SK-N-MC (cell line): ENCODE measurements at places on chromosomes 16 and 17.
A peak's percentile ranks its signal among the peaks of the same experiment; 100 is the strongest.

- no peak for DNase-seq
Observed at GRCh38 chr17:45823598-45823997, 21.1 kb upstream of the SPPL2C start.

DNA sequence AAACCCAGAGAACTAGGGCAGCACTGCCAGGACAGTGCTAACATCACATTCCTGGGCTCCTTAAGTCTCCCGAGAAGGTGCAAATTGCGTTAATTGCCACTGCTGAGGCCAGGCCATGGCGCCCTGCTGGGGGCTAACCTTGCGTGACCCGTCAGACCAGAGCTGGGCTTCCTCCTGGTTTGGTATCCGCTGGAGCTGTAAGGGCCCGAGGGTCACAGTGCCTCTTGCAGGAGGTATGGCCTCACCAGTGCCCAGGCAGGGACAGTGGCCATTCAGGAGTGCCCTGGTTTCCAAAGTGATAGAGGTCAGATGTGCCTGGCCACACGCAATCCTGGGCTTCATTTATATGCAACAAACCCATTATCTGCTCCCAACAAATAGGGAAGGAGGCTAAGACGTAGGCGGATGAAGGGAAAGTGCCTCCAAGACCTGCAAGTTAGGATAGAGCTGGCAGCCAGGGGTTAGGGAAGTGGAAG is 17.7 kb upstream of the ADCY9 start:
- DNase-seq, result no peak

GRCh38 chr16:17152311-17152710 is 318.4 kb downstream of the XYLT1 start:
- DNase-seq, result no peak

GRCh38 chr17:36525113-36525512 is 9.6 kb downstream of the MYO19 start:
- DNase-seq, result no peak

GRCh38 chr16:86669937-86670749 is 91.8 kb downstream of the FOXL1 start:
- no peak for DNase-seq

GRCh38 chr17:17768424-17769088 is 68.2 kb downstream of the SREBF1 start:
- no peak for DNase-seq

- no peak for DNase-seq
Observed at GRCh38 chr16:85612191-85612800, 826 bp upstream of the GSE1 start.

- no peak for DNase-seq
Observed at GRCh38 chr16:51048544-51048943, 102.5 kb downstream of the SALL1 start.

DNA sequence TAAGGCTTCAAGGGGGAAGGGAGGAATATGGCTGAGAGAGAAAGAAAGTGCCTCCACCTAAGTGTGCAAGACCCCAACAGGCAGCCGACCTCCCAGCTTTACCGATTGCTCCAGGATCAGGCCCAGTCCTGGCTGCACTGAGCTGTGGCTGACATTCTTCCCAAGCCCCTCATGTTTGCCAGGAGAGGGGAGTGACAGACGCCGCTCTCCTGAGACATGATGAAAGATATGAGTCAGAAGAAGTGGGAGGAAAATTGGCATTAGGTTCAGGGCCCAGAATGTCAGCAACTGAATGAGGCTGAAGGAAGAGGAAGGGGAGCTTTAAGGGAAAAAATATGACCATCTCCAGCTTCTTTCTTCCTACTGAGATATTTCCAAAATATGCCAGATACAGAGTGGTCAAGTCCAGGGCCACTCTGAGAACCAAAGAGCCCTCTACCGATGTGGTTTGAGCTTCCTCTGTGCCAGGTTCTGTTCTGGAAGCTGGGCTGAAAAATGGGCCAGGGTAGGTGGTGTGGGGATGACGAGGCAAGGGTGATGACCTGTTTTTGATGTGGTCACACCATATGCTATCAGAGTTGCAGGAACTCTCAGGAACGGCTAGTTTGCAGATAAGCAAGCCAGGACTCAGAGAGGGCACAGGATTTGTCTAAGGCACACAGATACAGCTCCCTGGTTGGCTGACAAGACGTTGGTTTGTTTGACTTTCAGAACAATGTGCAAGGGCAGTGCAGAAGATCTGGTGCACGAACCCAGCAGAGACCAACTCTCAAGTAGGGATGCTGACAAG is 176.7 kb downstream of the SOX9 start:
- no peak for DNase-seq

GRCh38 chr16:2121853-2122252 is 13.8 kb downstream of the PKD1 start:
- DNase-seq, result no peak

- peak; percentile 77 for DNase-seq
Observed at GRCh38 chr16:13767215-13767614, 152.7 kb upstream of the ERCC4 start.

DNA sequence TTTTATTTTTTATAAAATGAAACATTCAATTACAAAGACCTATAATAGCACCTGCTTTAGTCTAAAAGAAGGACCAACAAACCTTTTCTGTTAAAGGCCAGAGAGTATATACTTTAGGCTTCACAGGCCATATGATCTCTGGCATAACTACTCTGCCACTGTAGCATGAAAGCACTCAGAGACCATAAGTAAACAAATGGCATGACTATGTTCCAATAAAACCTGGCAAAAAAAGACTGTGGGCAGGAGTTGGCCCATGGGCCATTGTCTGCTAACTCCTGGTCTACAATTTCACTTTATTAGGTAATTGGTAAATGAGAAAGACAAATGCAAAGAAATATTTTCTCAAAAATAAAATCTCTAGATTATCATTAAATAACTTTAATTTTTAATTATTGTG is 14.9 kb downstream of the CEP112 start:
- no peak for DNase-seq

DNA sequence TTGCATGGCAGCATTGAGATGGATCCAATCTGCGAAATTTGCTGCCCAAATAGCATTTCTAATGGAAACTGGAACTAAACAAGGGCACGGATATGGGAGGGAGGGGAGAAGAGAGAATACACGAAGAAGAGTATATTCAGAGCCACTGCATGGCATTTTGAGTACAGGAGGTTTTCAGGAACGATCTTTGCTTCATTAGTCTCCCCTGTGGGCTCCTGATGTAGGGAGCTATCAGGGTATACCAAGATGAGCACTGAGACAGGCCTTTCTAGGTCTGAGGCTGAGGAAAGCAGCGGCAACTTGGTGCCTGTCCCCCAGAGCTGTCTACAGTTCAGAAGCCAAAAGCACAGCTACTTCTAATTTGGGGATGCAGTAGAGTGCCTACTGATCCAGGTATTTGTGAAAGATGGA is 257.7 kb upstream of the PMFBP1 start:
- DNase-seq, result no peak

DNA sequence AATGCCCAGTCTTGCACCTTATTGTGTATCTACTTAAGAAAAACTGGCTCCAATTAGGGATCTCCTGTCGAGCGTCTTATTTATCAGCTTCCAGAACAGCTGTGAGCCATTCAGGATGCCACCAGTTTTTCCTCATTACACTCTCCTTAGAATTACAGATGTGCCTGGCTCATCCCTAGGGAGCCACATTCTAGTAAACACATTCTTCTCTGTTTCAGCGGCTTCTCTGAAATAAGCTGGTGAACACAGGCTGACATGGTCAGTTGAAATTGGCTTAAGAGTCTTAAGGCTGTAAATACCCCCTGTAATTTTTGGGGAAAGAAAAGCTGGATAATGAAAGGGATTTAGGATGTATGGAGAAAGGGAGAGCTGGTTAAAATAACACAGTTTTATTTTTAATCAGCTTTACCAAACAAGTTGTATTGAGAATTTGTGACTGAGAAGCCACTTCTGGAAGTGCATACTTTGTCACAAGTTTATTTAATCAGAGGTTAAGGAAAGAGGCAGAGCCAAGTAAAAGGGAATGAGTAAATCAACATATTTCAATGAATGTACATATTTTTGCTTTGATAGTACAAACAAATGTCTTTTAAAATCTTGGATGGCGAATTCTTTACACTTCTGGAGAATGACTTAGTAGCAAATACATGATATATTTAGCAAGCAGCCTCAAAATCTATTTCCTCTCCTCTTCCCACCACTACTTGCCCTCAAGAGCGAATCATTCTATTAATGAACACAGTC is 562.0 kb upstream of the GOT2 start:
- DNase-seq, result no peak

DNA sequence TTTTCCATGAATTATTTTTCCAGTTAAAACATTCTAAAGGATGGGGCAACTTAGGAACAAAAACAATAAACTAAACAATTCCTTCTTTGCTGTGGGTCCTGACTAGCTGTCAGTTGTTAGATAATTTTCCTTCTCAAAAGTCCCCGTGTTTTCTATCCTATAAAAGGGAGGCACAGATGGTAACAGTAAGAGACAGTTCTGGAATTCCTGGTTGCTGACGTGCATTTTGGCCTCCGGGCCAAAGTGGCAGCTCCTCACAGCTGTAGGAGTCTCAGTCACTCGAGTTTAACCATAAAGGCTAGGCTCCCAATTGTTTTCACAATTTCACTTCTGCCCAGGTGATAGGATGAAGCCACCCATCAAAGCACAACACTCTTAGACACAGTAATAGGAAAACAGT is 77.0 kb upstream of the ZNF423 start:
- DNase-seq, result no peak

- peak; percentile 10 for DNase-seq
Observed at GRCh38 chr16:24834459-24835335, 11.1 kb upstream of the SLC5A11 start.

- no peak for DNase-seq
Observed at GRCh38 chr16:54245788-54246453, 40.7 kb downstream of the IRX3 start.

- DNase-seq, result no peak
Observed at GRCh38 chr17:64148017-64148631, 18.2 kb upstream of the ERN1 start.

DNA sequence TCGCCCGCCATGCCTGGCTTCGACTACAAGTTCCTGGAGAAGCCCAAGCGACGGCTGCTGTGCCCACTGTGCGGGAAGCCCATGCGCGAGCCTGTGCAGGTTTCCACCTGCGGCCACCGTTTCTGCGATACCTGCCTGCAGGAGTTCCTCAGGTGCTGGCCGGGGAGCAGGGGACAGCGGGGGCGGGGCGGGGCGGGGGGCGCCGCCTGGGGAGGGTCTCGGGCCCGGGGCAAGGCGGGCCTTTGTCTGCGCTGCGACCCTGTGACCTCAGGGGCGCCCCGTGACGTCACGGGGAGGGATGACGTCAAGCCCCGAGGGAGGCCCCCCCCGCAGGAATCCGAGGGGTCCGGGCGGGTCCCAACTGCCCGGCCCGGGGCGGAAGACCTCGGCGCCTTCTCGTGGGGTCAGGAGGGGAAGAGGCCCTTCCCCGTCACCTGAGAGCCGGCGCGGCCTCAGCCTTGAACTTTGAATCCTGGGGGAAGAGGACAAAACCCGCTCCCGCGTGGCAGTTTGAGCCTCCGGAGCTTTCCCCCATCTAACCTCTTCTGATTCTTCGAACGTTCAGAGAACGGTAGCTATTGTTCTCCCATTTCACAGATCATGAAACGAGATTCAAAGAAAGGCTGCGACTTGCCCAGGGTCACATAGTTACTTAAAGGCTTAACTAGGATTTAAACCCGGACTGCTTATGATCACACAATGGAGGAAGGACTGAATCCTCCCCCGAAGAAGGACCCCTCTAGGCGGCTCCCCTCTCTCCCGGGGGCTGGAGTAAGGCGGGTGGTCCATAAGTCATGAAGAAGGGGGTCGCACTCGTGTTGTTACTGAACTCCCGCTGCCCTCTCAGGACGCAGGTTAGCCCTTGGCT is 527 bp downstream of the TRAF4 start:
- no peak for DNase-seq

- DNase-seq, result no peak
Observed at GRCh38 chr17:78532922-78533640, 44.1 kb downstream of the DNAH17 start.

DNA sequence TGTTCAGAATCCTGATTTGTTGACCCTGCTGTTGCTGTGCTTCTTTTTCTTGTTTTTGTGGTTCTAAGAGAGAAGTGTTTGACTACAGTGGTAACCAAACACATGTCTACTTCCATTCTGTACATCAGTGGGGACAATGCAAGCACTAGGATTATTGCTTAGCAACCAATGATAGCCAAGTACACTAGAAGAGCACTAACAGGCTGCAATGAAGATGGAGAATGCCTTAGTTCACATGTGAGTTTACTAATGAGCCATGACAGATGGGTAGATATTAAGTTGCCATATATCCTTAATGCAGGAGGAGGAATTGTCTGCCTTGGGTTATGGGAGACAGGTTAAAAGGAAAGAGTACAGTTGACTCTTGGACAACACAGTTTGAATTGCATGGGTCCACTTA is 8.3 kb downstream of the EFCAB5 start:
- no peak for DNase-seq

DNA sequence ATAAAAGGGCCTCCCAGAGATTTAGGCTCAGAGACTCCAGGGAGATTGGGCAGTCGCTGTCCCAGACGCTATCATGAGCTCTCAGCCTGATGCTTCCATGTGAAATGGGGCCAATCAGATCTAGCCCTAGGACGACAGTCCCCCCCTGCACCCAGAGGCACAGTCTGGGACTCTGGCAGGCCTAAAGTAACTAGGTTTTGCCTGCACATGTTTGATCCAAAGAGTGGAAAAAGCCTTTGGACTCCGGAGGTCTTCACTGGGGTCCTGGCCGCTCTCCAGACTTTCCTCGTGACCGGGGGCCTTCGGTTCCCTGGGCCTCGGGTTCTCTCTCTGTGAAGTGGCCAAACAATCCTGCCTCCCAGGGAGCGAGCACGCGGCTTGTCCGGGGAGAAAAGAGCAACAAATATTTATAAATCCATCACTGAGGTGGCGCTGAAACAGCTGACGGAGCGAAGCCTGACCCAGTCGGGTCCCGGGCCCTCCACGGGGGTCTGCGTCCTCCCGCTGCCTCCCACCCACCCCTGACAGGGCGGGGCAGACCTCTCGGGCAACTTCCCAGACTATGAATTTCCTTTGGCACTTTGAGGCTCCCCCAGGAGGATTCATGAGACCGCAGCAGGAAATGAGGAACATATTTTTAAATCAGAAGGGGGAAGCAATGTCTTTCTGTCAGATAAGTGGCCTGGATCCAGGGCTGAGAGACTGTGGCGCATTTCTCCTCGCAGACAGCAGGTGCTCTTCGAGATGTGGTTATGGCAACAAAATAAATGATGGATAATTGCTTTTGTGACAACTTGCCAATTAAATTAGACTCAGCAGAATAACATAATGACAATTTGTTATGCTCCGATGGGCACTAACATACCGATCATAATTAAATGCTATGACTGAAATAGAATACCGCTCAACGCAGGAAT is 38.9 kb downstream of the MRPS23 start:
- peak; percentile 87 for DNase-seq

DNA sequence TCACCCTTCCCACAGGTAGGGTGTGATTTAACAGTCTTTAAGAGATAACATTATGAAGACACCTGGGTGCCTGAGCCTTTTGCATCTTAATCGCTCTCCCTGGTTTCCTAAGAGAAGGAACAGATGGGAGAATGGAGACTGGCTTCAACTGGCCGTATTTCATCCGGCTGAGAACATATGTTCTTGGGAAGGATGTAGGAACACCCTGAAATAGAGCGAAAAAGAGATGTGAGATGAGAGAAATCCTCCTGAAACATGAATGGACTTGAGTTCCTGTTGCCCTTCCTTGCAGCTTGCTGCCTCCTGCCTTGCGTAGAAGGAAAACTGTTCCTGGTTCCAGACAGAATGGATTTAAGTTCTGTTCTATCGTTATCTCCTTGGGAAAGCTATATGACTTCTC is 385.4 kb upstream of the RBFOX1 start:
- no peak for DNase-seq
